ENCODE measurements at places on chromosomes 7 and 10. TPM values are rescaled to one million over a fixed set of nuclear protein-coding genes. Genes with fewer than 3 reads are reported as not detected.

The MSMB gene
- total RNA-seq: 0.64 TPM

The PNLIP gene
- not detected for total RNA-seq

The ADCYAP1R1 gene
- 0.12 TPM for total RNA-seq

The LRRTM3 gene
- not detected for total RNA-seq

The NANOS1 gene
- total RNA-seq: 1.3 TPM

The KIAA1217 gene
- total RNA-seq: 69.4 TPM

The ADAM8 gene
- 2.5 TPM for total RNA-seq

The ATG9B gene
- 16.7 TPM for total RNA-seq

The SEMA3A gene
- total RNA-seq: 0.56 TPM

The C10orf88 gene
- 4.7 TPM for total RNA-seq

The PRXL2A gene
- 209 TPM for total RNA-seq

The GBX1 gene
- not detected for total RNA-seq

The CDH23 gene
- 1.3 TPM for total RNA-seq

The ADD3 gene
- 40.3 TPM for total RNA-seq

The KIF20B gene
- total RNA-seq: 21.0 TPM

The C10orf67 gene
- total RNA-seq: 0.08 TPM

The LRRC18 gene
- total RNA-seq: not detected

The LRIT1 gene
- not detected for total RNA-seq

The MALRD1 gene
- 0.08 TPM for total RNA-seq

The GNGT1 gene
- 0.08 TPM for total RNA-seq

The AMPH gene
- total RNA-seq: 0.16 TPM

The MYOZ1 gene
- 0.44 TPM for total RNA-seq

The FAM241B gene
- total RNA-seq: 2.9 TPM

The ELN gene
- total RNA-seq: 4.9 TPM

The FAM25A gene
- total RNA-seq: 29.4 TPM
